RPMI8226 (cell line): ENCODE measurements at places on chromosomes 7 and 10.

DNA sequence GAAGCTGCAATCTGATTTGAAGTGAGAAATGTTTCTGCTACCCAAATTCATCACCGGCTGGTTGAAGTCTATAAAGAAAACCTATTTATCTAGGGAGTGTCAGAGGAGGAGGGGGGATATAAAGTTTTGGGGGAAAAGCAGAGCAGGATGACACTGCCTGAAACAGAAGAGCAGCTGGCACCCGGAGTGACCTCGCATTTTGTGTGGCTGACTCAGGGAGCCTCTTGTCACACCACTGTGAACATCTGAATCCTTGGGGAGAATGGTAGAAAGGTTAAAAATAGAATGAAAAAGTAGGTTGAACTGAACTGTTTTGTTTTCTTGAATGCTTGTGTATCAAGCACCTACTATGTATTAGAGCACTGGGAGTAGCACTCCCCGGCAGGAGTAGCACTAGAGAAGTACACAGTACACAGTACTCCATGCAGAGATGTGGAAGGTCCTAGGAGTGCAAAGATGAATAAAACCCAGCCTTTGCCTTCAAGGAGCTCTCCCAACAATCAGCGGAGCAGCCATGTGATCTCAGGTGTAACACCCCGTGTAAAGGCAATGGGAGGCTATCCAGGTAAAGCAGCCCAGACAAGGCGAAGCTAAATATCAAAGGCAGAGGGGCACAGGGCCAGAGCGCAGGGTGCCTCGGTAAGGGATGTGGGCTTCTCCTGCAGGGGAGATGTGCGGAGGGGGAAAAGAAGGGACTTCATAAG, 13.5 kb downstream of the CRTAC1 start:
- DNase-seq, result no peak

DNA sequence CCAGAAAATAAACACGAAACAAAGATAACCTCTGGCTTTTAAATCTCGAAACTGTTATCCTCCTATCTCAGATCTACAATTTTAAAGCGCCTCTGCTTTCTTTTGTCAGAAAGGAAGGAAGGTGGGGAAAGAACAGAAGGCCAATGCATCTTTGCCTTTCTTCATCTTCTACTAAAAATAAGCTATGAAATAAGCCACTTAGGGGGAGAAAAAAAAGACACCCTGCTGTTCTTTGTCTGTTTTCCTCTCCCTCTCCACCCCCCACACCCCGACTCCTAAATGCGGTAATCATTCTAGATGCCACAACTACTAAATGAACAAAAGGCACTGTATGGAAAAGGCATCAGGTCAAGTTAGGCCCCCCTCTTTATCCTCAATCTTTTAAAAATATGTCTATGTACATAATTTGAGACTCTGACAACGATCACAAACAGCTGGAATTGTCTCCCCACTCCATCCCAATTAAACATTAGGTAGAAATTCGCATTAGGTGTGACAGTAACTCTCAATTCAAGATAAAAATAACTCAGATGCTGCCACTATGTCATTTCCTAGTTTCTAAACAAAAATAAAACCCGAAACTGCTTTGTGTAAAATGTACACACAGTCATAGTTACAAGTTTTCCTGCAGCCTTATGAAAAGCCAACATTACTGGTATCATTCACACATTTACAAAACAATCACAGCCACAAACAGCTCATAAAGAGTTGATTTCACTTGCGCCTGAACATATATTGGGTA, 2.4 kb downstream of the UBE2H start:
- DNase-seq, result peak; percentile 41

- DNase-seq, result no peak
Observed at GRCh38 chr7:133039614-133040013, 42.3 kb downstream of the CHCHD3 start.

DNA sequence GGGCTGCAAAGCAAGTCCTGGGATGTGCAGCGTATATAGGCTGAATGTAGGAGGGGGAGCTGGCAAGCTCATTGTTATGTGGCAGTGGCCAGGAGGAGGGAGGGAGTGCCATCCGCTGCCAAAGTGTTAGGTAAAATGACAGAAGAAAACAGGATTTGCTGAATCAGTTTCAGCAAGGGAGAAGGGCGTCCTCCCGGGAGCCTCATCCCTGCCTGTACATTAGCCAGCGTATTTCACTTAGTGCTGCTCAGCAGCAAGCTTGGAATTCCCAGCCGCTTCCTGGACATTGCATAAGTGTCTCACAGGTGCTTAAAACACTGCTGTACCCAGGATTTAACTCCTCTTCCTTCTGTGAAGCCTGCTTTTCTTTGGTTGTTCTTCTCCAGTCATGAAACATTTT, 2.5 kb downstream of the NIPSNAP2 start:
- no peak for DNase-seq

- DNase-seq, result no peak
Observed at GRCh38 chr10:50407076-50407801, 155.9 kb upstream of the ASAH2 start.

GRCh38 chr10:127451628-127452027, 97.5 kb upstream of the NPS start:
- DNase-seq, result no peak

- DNase-seq, result no peak
Observed at GRCh38 chr7:136869991-136870865, 1.8 kb downstream of the CHRM2 start.

- DNase-seq, result no peak
Observed at GRCh38 chr7:90669492-90669891, 73.4 kb downstream of the CDK14 start.

DNA sequence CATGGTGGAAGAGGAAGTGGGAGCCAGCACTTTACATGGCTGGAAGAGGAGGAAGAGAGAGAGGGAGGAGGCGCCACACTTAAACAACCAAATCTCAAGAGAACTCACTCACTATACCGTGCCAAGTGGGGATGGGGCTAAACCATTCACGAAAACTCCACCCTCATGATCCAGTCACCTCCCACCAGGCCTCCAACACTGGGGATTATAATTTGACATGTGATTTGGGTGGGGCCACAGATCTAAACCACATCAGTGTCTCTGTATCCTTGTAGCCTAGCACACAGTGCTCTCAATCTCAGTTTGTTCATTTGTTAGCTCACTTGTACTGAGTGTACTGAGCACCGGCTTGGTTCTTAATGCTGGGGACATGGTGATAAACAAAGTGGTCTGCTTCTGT, 228.3 kb downstream of the BUB3 start:
- DNase-seq, result no peak

- DNase-seq, result no peak
Observed at GRCh38 chr7:93910076-93910994, 4.0 kb downstream of the GNGT1 start.

DNA sequence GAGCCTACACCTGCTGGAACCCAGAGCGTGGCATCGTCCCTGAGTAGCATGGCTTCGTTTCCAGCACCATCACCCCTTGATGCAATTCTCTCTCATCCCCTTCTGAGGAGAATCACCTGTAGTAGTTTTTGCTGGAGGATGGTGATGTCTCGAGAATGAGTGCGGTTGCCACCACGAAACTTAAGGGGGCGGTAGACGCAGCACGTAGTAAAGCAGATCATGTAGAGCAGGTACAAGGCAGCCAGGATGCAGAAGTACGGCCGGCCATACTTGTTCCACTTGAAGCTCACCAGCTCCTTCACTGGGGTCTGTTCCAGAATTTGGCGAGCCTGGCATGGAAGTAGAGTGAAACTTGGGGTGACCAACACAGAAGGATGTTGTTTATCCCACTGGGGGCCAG, 8.1 kb downstream of the TRPV5 start:
- DNase-seq, result peak; percentile 19

- DNase-seq, result no peak
Observed at GRCh38 chr10:64101606-64102263, 580.5 kb downstream of the REEP3 start.

DNA sequence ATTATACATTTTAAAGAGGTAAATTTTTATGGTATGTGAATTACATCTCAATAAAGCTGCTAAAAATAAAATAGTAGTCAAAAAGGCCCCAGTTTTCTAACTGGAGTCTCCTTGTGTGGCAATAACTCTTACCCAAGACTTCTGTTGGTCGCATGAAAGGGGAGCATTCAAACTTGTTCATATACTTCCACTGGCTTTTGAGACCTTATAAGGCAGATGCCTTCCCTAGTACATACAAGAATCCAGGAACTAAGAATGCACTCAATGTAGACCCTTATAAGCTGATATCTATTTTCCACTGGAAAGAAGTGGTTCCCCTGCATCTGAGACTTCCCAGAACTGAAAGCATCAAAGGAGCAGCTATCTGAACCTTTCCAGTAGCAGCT, 13.0 kb downstream of the BCAP29 start:
- no peak for DNase-seq

DNA sequence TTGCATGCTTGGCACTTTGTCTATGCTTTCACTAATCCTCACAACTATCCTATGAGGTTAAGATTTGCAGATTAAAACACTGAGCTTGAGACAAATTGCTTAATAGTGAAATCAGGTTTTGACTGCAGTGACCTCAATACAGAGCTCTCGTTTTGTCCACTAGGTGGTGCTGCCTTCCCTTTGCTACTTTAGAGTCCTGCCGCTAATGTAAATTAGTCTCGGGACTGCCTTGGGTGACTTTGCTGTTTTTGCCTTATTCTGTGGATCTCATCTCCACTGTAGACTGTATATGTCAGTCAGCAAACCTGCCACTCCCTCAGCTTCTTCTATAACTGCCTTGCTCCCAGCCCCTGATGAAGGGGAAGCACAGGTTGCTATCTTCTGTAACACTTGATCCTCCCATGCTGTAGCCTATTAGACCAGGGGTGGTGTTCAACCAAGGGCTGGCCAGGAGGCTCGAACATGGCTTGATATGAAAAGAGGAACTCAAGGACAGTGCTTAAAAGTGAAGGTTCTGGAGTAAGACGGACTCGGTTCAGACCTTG, 26.0 kb downstream of the ASB4 start:
- DNase-seq, result peak; percentile 89

DNA sequence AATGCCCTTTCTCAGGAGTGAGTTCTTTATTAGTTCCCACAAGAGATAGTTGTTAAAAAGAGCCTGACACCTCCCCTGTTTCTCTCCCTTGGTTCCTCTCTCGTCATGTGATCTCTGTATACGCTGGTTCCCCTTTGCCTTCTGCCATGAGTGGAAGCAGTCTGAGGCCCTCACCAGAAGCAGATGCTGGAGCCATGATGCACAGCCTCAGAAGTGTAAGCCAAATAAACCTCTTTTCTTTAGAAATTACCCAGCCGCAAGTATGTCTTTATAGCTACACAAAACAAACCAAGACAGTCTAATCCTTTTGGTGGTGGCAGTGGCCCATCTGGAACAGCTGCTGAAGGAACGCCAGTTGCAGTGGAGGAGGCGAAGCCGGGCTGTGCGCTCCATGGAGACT, 9.3 kb downstream of the DNAJB9 start:
- no peak for DNase-seq

DNA sequence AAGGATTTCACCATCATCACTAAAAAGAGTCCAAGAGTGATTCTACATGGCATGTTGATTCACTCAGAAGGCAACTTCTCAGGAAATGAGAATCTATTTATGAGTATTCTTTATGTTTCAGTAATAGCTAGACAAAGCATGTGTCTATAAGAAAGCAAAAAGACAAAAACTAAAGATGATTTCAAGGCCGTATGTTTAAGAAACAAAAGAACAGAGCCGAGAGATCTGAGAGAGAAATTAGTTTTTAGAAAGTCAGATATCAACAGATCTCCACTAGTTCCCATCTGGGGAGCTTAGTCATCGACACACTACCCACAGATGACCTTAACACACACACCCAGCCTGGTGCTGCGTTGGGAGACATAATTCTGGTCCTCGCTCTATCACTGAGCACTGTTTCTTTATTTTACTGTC, 21.0 kb downstream of the PIP4K2A start:
- no peak for DNase-seq

GRCh38 chr10:4902571-4903011, 60.6 kb upstream of the AKR1C1 start:
- no peak for DNase-seq

DNA sequence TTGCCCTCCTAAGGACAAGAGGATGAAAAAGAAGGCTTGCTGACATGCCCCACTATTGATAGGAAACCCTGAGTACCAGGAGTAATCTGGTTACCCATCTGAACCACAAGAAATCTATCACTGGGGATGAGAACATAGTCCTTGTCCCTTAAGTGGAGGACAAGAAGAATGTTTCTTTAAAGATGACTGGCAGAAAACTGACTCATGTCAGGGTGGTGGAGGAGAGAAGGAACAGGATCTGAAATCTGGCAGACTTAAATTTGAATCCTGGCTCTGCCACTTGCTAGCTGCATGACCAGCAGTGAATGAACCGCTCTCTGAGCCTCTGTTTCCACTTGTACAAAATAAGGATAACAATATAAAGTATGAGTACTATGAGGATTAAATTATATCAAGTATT, 38.9 kb upstream of the XPNPEP1 start:
- DNase-seq, result no peak

DNA sequence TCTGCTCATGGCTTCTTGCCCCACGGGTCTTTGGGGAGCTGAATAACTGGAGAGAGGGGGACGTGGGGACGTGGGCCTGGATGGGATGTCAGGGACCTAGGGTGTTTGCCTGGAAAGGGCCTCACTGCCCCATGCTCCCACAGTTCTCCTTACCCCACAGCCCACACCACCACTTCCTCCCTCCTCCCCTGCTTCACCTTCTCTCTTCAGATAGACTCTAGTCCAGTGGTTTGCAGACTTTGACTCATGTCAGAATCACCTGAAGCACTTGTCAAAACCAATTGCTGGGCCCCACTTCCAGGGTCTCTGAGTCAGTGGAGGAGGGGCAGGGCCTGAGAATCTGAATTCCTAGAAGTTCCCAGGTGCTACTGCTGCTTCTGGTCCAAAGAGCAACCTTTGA, 327.4 kb downstream of the RPS24 start:
- DNase-seq, result no peak

- peak; percentile 35 for DNase-seq
Observed at GRCh38 chr10:123359539-123359938, 205.3 kb downstream of the BUB3 start.

- DNase-seq, result no peak
Observed at GRCh38 chr7:70410134-70410750, 721.7 kb upstream of the GALNT17 start.

GRCh38 chr7:31955021-31955420, 115.2 kb downstream of the PDE1C start:
- DNase-seq, result no peak

GRCh38 chr10:72096115-72097000, 8.0 kb upstream of the SPOCK2 start:
- no peak for DNase-seq

- no peak for DNase-seq
Observed at GRCh38 chr7:136278057-136278456, 300.9 kb upstream of the MTPN start.

DNA sequence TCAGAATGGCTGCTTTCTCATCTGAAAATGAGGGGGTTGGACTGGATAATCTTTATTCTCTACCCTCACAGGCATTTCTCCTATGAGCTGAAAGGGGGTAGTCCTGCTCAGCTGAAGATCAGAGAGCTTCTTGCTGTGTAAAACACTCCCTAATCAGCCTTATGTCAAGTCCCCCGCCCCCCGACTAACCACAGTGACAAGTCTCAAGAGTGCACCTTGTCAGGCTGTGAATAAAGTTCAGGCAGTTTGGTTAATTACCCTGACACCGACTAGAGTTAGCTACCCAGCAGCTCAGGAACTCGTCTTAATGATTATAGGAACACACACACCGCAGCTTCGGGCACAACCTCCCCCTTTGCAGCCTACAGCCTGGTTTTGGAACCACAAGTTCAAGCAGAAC, 513.7 kb downstream of the RPS24 start:
- no peak for DNase-seq
